HL-60 (cell line): ENCODE measurements at places on chromosomes 7 and 10.

GRCh38 chr7:14639801-14640200 is 262.8 kb downstream of the DGKB start:
- DNase-seq = no peak

DNA sequence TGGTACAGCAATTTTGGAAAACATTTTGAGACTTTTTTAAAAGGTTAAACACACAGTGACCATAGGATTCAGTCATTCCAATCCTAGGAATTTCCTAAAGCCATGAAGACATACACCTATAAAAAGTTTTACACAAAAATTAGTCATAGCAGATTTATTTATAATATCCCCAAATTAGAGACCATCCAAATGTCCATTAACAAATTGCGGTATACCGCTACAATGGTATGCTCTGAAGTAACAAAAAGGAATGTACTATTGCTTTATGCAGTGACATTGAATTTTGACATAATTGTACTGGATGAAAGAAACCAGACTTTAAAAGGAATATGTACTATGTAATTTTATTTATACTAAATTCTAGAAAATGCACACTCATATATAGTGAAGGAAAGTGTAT is 362.8 kb downstream of the HGF start:
- DNase-seq = no peak

DNA sequence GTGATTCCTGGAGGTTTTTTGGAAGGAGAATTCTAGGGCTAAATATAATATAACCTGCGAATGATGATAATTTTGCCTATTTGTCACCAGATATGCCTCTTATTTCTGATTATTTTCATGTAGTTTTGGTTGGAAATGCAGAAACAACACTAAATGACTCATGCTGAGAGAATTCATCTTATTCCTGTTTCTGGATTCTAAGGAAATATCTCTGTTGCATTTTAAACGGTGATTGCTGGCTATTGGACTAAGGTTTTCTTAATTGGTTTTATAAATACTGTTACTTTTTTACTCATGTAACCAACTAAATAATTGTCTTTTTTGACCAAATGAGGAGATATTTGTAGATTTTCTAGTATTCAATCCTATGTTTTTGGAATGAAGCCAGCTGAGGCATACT is 204.9 kb upstream of the NPSR1 start:
- DNase-seq = no peak

DNA sequence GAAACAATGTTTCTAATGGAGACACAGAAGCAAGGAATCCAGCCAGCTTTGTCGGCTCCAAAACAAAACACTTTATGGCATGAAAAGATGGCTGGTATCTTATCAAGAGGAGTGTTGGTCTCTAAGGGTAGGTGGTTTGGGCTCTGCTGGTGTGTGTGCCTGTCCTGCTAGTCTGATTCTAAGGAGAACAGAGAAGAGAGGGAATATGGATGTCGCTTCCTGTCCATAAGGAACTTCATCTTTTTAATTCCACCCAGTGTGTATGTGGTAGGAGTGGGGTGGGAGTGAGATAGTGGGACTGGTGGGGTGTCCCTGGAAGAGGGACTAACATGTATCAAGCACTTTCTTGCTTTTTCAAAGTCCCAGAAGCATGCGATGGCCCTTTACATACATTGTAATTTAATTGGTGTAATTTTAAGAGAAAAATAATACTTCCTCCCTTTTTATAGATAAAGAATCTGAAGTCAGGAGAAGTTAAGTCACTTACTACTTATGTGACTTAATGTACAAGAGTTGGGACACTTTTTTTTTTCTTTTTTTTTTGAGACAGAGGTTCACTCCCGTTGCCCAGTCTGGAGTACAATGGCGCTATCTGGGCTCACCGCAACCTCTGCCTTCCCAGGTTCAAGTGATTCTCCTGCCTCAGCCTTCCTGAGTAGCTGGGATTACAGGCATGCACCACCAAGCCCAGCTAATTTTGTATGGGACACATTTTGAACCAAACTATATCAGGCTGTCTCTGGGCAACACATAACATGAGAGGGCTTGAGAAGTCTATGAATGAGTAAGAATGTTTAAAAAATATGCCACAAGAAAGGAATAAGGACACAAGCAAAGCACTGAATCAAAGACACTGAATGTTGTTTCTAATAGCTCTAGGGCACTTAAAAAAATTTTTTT is 18.8 kb downstream of the NT5C3A start:
- DNase-seq = no peak

DNA sequence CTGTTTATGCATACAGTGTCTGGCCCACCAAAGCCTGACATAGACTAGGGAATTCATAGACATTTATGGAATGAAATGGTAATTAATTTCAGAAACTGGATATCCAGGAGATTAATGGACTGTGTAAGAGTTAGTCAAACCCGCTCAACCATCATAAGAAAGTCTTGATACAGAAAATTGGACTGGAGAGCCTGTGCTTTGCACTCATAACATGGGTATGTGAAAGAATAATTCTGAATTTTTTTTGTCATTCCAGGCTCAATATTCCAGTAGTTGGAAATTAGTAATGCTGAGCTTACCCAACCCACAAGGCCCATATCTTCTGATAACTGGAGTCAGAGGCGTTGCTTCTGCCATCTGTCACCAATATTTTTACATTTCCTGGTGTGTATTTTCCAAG is 799.7 kb upstream of the IGFBP3 start:
- no peak for DNase-seq

DNA sequence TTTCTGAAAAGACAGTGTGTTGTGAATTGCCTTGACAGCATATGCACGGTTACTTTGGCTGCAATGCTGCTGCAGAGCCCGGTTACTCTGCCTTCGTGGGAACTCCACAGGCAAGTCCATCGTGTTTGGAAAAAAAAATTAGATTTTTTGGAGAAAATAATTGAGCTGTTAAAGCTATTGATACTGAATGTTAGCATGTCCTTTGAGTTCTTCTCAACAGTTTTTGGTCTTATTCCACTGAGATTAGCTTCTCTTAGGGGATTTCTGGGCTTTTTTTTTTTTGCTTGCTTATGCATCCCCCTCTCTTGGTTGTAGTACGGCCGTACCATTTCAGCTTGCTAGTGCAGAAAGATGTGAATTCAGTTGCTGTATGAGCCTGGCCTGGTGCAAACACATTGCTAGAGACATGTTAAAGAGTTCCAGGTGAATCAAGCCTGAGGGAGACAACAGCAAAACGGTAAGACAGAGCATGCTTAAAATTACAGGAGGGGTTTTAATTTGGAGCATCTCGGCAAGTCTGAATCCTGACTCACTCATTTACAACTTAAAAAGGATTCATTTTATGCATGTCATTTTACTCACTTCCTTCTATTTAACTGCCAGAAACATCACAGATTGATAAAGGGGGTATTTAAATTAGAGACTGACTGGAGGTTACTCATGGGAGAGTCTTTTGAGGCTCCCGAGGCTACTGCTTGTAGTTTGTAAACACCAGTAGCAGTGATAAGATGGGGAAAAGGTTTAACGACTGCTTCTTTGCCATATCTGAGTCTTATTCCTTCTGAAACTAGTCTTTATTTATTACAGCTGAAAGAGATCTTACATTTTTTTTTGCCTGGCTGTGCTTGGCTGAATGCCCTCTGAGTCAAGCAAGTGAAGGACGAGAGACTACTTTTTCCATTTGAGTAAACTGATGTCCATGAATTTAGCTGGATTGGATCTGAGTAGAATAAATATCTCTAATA is 113.7 kb downstream of the CDK14 start:
- DNase-seq = no peak

GRCh38 chr10:104230490-104230889 is 1.7 kb downstream of the CFAP43 start:
- DNase-seq = no peak

DNA sequence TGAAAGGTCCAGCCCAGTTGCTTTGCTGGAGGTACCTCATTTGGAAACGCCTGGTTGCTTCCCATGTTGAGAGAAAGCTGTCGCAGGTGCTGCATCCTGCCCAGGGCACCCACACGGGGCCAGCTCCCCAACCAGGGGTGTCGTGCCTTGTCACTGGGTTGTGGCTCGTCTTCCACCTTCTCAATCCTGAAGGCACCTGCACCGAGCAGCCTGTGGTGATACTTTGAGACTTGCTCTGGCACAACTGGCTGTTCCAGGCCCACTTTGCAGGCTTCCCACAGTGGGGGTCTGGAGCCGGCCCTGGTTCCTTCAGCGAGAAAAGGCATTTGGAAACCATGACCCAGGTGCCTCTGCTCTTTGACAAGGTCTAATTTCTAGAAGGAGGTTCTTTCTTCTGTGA is 197.3 kb upstream of the PPP2R2D start:
- no peak for DNase-seq

DNA sequence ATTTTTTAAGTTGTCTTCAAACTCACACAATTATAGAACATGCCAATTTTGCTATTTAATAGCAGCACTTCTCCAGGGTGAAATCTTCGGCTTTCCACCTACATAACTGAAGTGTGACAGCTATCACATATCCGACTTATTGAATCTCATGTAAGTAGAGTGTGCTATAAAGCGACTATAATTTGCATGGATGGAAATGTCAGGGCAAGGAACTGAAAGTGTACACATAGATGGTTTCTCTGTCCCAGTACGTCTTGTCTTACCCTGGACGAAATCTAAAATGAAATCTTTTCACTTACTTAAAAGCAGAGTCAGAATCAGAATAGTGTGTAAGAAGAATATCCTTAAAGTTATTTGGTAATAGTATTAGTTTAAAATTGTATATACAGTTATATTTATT is 132.3 kb downstream of the THSD7A start:
- no peak for DNase-seq

- DNase-seq = no peak
These were observed 335.5 kb downstream of the LRRTM3 start for GRCh38 chr10:67261300-67261797.

DNA sequence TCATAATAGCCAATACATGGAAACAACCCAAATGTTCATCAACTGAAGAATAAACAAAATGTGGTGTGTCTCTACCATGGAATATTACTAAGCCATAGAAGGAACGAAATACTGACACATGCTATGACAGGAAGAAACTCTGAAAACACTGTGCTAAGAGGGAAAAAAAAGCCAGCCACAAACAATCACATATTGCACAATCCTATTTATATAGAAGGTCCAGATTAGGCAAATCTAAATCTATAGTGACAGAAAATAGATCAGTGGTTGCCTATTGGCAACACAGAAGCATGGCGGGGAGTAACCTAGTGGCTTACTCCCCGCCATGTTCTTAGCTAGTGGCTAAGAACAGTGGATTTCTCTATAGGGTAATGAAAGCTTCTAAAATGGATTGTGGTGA is 48.0 kb downstream of the MDH2 start:
- DNase-seq = no peak

- no peak for DNase-seq
These were observed 142.7 kb downstream of the TRIL start for GRCh38 chr7:28815369-28815927.

DNA sequence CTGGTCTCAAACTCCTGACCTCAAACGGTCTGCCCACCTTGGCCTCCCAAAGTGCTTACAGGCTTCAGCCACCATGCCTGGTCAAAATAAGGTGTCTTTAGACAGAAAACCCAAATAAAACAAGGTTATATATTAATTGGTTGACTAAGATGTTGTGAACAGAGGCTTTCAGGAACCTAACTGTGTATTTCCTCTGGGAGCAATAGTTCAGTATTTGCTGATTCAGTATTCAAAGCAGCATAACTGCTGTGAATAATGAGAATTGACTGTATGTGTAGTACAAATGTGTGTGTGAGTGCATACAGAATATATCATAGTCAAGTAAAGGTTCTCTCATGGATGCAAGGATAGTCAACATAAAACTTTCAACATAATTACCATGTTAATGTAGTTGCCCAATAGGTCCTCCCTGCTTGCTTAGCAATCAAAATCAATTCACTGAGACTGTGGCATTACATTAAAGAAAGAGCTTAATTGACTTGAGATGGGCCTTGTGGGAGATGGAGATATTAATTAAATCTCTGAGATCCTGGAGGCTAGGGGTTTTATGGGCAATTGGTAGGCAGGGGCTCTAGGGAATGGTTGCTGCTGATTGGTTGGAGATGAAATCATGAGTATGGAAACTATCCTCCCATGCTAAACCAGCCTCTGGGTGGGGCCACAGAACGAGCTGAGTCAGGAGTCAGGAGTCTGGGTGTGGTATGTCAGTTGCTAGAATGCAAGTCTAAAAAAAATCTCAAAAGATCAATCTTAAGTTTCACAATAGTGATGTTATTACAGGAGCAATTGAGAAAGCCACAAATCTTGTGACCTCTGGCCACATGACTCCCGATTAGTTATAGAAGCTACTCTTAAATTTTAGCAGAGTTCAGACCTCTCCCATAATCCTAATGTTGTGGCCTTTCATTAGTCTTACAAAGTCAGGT is 162.7 kb downstream of the AKR1D1 start:
- DNase-seq = no peak

GRCh38 chr7:36088966-36089365 is 64.1 kb upstream of the EEPD1 start:
- DNase-seq = no peak

- DNase-seq = no peak
These were observed 14.7 kb upstream of the LMBR1 start for GRCh38 chr7:156907656-156908055.

- DNase-seq = no peak
These were observed 500.9 kb downstream of the NEBL start for GRCh38 chr10:20396205-20396604.

- DNase-seq = no peak
These were observed 603 bp upstream of the TWIST1 start for GRCh38 chr7:19117870-19118608.

- no peak for DNase-seq
These were observed 13.7 kb downstream of the THSD7A start for GRCh38 chr7:11818281-11818680.

DNA sequence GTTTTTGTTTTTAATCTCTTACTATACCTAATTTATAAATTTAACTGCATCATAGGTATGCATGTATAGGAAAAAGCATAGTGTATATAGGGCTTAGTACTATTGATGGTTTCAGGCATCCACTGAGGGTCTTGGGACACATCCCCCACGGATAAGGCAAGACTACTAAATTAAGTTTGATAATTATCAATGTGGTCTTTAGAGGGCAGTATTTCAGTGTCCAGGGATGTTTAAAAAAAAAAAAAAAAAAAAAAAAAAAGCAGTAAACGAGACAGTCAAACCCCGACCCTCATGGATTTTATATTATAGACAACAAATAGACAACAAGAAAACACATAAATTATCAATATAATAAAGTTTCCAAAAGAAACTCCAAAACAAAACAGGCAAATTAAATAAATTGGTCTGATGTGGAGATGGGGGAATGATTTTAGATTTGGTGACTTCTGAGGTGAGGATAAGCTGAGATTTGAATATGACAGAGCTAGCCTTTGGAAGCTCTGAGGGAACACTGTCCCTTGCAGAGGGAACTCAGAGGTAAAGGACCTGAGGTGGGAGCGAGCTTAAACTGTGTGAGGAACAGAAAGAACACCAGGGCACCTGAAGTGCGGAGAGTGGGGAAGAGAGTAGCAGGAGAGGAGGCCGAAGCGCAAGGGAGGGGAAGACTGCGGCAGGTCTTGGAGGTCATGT is 14.8 kb downstream of the ACSM6 start:
- DNase-seq = no peak

GRCh38 chr10:20740120-20740519 is 157.0 kb downstream of the NEBL start:
- DNase-seq = no peak

DNA sequence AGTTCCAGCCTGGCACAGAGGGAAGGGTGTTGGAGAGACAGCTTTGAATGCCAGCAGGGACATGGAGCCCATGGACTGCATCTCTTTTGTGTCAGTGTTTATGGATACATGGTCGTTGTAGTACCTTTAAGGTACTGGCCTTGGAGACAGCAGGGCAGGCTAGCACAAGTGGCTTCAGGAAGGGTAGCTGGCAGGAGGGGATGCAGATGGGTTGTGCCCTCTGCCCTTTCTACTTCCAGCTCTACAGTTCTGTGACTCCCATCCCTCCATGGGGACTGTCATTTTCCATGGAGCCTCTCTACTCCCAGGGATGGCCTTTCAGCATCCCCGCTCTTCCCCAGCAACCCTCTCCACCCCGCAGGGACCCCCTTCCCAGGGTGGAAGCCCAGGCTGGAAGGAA is 25.1 kb downstream of the POLL start:
- no peak for DNase-seq
